ENCODE measurements at places on chromosomes 1 and 21. TPM values are rescaled to one million over a fixed set of nuclear protein-coding genes. Genes with fewer than 3 reads are reported as not detected.

The ZNF683 gene
- not detected for total RNA-seq

The HCRTR1 gene
- total RNA-seq = not detected

The GBP4 gene
- not detected for total RNA-seq

The PTGS2 gene
- 0.60 TPM for total RNA-seq

The ERMAP gene
- total RNA-seq = 4.0 TPM

The PADI1 gene
- not detected for total RNA-seq

The KRTAP20-3 gene
- not detected for total RNA-seq

The ADGRL2 gene
- 24.8 TPM for total RNA-seq

The TNNT2 gene
- total RNA-seq = 0.11 TPM

The ARTN gene
- total RNA-seq = 1.4 TPM

The TMEM54 gene
- 49.9 TPM for total RNA-seq

The NR1I3 gene
- total RNA-seq = not detected

The FCRL6 gene
- not detected for total RNA-seq

The TNFRSF1B gene
- total RNA-seq = 3.6 TPM

The CRP gene
- total RNA-seq = not detected

The BARHL2 gene
- total RNA-seq = not detected

The SPRR1A gene
- not detected for total RNA-seq

All from A375 (cell line).